ENCODE measurements at places on chromosomes 11 and 22.

GRCh38 chr22:46612904-46613605 is 7.1 kb upstream of the GRAMD4 start:
- no peak for DNase-seq

- DNase-seq, result no peak
These were observed 530.7 kb upstream of the CHORDC1 start for GRCh38 chr11:90753546-90753945.

DNA sequence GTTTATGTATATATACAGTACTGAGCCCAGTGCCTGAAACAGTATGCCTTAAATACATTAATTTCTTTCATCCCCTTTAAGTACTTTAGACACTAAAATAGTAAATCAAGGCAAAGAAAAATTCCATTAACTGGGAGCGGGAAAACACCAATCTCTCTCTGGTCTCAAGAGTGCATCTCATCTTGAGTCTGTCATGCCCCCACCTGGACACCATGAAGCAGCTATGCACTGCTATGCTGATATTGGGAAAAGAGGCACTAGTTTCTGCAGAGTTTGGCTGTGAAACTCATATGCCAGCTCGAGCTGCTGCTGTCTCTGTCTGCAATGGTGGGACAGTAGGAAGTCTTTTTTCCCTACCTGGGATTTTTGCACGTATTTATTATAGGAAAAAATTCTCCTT is 754.4 kb upstream of the RAG2 start:
- no peak for DNase-seq

DNA sequence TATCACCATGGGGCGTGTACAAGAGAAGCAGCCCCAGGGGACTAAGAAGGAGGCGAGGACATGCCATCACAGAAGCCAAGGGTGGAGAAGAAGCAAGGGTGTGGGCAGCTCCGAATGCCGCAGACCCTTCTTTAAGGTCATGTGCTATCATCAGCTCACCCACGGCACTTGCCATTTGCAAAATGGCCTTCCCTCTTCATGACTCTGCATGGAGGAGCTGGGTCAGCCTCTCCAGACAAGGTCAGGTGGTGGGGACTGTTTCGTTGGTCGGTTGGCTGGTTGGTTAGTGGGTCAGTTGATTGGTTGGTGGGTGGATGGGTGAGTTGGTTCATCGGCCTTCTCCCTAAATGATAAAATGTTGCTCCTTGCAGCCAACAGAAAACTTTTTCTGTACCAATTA is 622.5 kb downstream of the TBC1D22A start:
- DNase-seq, result no peak

- no peak for DNase-seq
These were observed 63.4 kb upstream of the CARD18 start for GRCh38 chr11:105202844-105203548.

DNA sequence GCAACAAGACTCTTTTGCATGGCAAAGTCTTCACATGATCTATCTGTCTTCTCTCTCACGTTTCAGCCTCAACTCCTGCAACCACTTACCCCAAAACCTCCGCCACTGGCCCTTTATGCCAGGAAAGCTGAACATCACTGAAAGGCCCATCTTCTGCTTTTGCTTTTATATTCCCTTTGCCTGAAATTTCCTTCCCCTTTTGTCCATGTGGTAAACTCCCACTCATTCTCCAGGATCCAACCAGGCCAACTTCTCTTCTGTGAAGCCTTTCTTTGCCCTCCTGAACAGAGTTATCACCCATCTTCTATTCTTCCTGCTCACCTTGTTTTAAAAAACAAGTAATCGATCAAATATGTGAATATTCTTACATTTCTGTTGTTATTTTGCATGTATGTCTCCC is 117.8 kb downstream of the WNT11 start:
- no peak for DNase-seq

DNA sequence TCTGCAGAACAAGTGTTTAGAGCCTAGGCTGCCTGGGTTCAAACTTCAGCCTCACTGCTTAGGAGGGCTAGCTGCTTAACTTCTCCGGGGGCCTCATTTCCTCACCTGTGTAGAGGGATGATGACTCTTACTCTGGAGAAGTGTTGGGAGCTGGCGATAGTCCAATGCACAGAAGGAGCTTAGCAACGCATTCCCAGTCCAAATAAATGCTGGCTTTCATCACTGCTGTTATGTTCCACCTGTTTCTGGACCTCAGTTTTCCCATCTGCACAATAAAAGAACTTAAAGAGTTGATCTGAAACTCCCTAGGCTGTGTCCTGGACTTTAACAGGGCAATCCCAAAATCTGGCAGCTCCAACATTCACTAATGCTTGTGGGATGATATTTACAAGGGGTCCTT is 337.8 kb downstream of the MIAT start:
- DNase-seq, result no peak

- DNase-seq, result no peak
These were observed 4.6 kb downstream of the TMEM86A start for GRCh38 chr11:18703001-18703763.

- DNase-seq, result no peak
These were observed 213.7 kb downstream of the BARX2 start for GRCh38 chr11:129589190-129589860.

- no peak for DNase-seq
These were observed 46.5 kb downstream of the POLD3 start for GRCh38 chr11:74638869-74639268.

DNA sequence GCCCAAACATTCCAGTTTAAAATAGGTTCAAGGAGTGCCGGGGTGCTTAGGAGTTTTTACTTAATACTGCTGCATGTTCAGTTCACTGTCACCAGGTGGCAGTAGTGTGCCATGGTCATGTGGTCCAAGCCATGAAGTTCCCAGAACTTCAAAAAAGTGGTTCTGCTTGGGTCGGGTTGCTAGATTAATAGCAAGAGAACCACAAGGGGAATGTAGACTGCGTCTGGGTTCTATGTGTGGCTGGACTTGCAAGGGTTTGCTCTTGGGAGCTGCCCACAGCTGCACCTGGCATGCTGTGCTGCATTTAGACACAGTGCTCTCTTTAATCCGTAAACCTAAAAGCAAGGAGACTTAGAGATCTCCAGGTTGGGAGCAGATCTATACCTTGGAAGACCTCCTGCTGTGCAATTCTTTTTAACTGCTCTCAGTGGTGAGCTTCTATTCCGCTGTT is 6.5 kb upstream of the SPON1 start:
- peak; percentile 13 for DNase-seq

GRCh38 chr11:103110391-103110790 is 1.2 kb downstream of the DYNC2H1 start:
- no peak for DNase-seq

- no peak for DNase-seq
These were observed 475 bp downstream of the PITPNB start for GRCh38 chr22:27918341-27919221.

DNA sequence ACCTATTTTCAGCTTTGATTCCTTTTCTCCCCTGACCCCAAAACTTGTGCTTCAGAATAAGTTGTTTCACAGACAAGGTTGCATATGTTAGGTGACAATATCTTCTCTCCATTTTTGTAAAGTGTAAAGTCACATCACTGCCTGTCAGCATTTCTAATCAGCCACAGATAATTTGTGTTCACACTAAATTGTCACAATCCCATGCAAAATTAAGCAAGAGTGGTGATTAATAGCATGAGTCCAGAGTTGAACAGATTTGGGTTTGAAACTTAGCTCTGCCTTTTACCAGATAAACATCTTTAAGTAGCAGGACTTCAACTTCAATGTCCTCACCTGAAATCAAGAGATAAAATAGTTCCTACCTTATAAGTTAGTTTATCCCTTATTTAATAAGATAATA is 80.1 kb downstream of the MICAL2 start:
- no peak for DNase-seq

- no peak for DNase-seq
These were observed 66.3 kb upstream of the NAV2 start for GRCh38 chr11:19646308-19646707.

GRCh38 chr22:40509401-40510134 is 127.0 kb downstream of the MRTFA start:
- DNase-seq, result peak; percentile 86

DNA sequence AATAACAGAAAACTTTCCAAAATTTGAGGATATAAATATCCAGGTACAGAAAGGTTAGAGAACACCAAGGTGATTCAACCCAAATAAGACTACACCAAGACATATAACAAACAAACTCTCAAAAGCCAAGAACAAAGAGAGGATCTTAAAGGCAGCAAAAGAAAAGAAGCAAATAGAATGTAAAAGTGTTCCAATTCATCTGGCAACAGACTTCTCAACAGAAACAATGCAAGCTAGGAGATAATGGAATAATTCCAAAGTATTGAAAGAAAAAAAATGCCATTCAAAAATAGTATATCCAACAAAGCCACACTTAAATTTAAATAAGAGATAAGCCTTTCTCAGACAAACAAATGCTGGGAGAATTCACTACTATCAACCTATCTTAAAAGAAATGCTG is 153.0 kb upstream of the FAT3 start:
- DNase-seq, result no peak

- no peak for DNase-seq
These were observed 148.9 kb downstream of the BRD1 start for GRCh38 chr22:49678842-49679170.

DNA sequence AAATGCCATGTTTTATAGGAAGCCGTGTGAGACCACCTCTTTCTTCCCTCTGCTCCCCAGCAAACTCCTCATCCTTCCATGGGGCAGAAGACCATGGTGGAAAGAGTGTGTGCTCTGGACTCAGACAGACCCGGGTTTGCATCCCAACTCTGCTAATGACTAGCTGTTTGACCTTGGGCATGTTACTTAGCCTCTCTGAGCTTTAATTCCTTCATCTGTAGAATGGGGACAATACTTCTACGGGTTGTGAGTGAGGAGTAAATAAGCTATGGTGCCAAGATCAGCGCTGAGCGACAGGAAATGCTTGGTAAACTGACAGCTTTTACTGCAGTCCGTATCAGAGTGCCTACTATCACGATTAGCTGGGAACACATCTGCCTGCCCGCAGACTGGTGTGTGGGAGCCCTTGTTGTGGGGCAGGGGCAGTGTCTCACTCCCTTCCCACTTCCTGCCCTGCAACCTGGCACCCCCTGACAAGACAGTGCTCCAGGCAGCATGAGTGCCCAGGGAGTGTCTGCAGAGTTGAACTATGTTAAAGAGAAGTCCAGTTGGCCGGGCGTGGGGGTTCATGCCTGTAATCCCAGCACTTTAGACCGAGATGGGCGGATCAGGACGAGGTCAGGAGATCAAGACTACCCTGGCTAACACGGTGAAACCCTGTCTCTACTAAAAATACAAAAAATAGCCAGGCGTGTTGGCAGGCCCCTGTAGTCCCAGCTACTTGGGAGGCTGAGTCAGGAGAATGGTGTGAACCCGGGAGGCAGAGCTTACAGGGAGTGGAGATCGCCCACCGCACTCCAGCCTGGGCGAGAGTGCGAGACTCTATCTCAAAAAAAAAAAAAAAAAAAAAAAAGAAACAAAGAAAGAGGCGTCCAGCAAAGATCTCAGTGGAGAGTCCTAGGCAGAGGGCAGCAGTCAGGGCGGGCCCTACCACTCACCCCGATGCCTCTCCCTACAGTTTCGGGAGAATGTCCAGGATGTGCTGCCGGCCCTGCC is 2.2 kb downstream of the SEC14L2 start:
- no peak for DNase-seq

- DNase-seq, result no peak
These were observed 55.8 kb downstream of the PPME1 start for GRCh38 chr11:74226907-74227306.

GRCh38 chr22:36212901-36213300 is 11.3 kb upstream of the APOL4 start:
- no peak for DNase-seq

DNA sequence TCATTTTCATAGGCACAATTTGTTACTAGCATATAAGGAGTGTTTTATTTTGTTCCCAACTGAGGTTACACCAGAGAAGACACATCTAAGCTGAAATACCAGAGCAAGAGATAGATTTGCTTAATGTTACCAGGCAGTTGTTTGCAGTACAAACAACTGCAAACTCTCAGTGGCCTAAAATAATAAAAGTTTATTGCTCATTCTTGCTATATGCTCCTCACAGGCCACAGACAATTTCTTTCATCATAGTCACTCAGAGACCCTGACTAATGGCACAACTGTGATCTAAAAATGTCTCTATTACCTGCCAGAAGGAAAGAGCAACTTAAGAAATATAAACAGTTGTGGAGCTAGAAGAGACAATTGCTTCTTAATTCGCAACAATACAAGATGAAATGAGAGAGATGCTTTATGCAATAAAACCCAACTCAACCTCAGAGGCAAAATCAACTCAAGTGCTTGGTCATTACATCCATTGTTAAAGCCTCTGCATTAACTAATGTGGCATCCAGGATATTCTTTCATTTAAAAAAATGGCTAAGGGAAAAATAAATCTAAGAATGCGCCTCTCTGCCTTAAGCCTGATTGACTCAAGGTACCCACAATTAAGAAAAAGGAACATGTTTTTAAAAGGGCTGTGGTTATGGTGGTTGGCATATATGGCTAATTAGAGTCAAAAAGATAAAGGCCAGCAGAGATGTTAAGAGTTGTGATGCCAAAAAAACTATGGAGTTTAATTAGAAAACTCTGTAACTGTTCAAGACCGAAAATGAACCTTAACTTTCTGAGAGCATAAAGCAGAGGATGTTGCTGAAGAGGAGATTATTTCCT is 103.7 kb downstream of the CD44 start:
- no peak for DNase-seq

DNA sequence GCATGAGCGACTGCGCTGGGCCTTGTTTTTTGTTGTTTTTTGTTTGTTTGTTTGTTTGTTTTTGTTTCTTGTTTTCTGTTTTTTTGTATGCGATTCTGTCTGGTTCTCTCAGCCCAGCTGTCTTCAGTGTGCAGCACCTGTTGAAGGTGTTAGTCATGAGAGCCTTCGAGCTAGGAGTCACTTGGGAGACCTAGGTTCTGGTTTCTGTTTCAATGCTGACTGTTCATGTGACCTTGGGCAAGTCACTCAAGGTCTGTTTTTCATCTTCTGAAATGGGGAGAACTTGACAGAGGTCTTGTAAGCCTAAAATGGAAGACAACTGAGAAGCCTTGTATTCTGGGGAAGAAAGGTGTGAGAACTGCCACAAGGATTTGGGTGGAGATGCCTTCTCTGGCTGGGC is 1.8 kb downstream of the DCPS start:
- DNase-seq, result no peak

GRCh38 chr11:66686801-66687750 is 9.4 kb upstream of the RBM4B start:
- DNase-seq, result no peak

DNA sequence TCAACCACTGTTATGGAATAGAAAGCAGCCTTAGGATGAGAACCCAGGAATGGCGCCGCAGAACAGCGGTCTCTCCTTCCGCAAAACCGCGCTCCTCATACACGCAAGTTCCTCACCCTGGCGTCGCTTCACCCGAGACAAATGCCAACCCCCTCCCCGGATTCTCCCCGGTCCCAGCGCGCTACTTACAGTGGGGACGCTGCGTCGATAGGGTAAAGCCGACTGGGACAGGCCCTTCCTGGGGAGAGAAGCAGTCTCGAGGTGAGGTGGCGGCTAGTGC is 287 bp downstream of the RPS13 start:
- no peak for DNase-seq

- no peak for DNase-seq
These were observed 1.1 kb downstream of the TPST2 start for GRCh38 chr22:26588729-26589366.

- DNase-seq, result no peak
These were observed 1642.2 kb downstream of the LRRC4C start for GRCh38 chr11:39817241-39817640.

Measured in fibroblast of skin of left biceps (primary cell).